ENCODE measurements at places on chromosomes 3 and 15. TPM values are rescaled to one million over a fixed set of nuclear protein-coding genes. Genes with fewer than 3 reads are reported as not detected.

DNA sequence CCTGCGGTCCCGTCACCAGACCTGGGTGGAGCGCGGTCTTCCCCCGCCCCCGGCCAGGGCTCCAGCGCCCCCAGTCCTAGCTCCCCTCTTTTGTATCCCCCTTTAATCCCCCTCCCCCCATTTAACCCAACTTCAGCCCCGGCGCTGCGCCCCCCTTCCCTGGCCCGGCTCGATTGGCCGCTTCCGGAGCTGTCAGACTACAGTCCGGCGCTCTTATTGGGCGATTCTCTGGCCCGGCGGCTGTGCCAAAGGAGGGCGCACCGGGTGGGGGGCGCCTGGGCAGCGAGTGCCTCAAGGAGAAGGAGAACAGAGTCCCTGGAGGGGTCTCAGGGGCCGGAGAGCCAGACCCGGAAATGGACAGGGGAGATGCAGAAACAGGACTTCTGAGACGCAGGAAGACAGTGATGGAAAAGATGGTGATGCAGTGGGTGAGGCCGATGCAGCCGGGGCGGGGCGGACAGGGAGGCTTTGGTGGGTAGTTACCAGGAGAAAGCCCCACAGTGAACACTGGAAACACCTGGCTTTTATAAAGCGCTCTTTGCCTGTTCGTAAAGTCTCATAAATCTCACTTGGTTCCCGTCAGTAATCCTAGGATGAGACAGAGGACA is 1.2 kb upstream of the ADCY5 start:
- no peak for DNase-seq

DNA sequence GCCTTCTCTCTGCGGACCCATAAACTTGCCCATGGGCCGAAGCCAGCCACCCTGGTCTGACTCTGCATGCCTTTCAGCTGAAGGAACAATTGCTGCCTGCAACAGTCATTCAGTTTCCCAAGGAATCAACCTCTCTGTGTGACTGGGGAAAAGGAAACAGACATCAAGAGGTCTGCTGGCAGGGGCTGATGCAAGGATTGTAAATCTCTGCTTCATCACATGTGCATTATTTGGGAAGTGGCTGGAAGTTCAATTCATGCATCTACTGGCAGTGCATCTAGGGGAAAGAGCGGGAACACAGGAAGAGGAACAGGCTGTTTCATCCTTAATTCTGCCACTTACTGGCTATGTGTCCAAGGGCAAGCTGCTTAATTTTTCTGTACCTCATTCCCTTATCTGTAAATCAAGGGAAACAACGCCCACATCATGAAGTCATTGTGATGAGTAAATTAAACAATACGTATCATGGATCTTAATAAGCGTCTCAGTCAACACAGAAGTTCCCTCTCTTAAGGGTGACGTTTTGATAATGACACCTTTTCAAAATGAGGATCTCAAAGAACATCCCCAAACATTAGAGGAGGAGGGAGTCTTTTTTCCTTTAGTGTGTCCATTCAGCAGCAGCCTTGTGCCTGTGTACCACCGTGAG is 17.4 kb upstream of the ADPGK start:
- no peak for DNase-seq

DNA sequence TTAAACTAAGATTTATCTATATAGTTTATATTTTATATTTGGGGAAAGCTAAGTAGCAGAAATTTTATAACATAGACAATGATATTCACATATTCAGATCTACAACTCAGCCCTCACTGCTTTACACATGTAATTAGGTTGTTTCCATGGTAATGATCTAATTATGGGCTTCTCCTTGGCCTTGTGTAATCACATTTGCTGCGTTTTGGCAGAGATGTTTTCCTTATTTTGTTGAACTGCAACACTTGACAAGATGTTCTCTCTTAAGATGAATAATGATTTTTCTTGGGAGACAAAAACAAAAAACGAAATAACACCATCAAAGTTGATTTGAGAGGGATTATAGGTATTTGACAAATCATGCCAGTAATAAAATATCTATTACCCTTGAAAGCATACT is 635.6 kb upstream of the TBL1XR1 start:
- no peak for DNase-seq

The FETUB gene
- not detected for total RNA-seq

- DNase-seq: peak; percentile 85
Observed at GRCh38 chr3:127747751-127748521, 74.4 kb downstream of the MGLL start.

GRCh38 chr3:55489798-55490132 is 2.7 kb upstream of the WNT5A start:
- DNase-seq: no peak

DNA sequence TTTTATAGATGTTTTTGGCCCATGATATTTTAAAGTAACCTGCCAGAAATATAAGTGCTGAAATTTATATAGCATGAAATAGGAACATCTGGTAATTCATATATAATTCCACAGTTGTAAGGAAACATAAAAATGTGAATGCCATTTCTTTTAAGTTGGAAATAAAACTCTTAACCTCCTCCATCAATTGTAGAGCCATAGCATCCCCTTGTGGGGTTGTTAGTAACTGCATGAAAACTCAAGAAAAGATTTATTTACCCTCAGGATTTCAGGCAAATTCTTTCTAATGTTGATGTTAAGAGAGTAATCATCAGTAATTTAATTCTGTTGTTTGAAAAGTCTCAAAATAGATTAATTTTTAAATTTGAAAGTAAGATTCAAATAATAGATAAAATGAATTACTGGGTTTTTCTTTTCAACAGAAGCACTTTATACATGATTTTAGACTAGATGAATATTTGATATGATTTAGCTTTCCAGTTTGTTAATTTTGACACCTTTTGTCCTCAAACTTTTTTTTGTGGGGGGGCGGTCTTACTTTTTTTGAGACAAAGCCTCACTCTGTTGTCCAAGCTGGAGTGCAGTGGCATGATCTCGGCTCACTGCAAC is 74.7 kb downstream of the RASA2 start:
- DNase-seq: no peak

GRCh38 chr15:43102187-43102586 is 3.7 kb downstream of the UBR1 start:
- DNase-seq: no peak

GRCh38 chr3:72395776-72396311 is 452.4 kb downstream of the SHQ1 start:
- no peak for DNase-seq

- DNase-seq: no peak
Observed at GRCh38 chr3:149660462-149660861, 2.6 kb upstream of the WWTR1 start.

GRCh38 chr3:109640146-109640652 is 302.9 kb upstream of the DPPA4 start:
- no peak for DNase-seq

DNA sequence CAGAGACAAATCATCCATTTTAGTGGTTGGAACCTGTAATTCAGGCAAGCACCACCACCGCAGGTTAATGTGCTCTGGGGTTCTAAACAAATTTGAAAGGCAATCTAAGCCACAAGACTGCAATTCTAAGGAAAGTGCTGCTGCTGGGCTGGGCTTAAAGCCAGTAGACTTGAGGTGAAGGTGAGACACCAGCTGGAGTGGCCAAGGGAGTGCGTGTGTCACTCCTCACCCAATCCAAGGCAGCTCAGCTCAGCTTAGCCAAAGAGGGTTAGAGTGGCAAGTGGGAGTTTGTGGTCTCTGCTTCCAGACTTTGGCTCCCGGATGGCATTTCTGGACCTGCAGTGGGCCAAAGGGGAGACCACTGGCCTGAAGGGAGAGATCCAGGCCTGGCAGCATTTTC is 1655.6 kb downstream of the SI start:
- DNase-seq: no peak

- no peak for DNase-seq
Observed at GRCh38 chr3:162370141-162370540, 873.5 kb downstream of the OTOL1 start.

GRCh38 chr3:135458541-135459322 is 506.8 kb upstream of the PPP2R3A start:
- DNase-seq: no peak

DNA sequence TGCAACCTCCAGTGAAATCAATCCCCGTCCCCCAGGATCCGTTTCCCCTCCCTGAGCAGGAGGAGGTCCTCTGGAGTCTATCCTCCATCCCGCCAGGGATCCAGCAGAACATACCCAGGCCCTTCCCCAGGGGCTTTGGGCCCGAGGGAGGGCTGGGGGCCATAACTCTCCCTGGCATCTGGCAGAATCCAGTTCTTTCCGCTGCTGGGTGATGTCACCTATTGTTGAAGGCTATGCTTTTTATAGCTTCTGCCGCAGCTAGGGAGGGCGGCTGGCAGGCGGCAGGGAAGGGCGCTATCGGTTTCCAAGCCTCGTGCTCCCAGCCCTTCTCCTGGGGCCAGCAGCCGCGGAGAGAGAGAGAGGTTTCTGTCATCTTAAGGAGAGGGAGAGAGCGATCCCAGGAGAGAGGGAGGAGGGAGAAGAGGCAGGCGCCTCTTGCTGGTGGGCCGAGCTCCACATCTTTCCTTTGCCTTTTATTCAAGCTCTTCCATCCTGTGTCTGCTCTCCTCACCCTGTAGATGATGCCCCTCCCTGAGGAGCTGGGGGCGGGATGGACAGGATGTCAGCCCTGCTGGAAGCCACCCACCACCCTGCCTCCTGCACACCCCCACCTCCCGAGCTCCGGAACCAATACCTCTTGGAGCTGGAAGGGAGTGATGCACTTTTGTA is 120.1 kb downstream of the ANP32A start:
- peak; percentile 86 for DNase-seq

DNA sequence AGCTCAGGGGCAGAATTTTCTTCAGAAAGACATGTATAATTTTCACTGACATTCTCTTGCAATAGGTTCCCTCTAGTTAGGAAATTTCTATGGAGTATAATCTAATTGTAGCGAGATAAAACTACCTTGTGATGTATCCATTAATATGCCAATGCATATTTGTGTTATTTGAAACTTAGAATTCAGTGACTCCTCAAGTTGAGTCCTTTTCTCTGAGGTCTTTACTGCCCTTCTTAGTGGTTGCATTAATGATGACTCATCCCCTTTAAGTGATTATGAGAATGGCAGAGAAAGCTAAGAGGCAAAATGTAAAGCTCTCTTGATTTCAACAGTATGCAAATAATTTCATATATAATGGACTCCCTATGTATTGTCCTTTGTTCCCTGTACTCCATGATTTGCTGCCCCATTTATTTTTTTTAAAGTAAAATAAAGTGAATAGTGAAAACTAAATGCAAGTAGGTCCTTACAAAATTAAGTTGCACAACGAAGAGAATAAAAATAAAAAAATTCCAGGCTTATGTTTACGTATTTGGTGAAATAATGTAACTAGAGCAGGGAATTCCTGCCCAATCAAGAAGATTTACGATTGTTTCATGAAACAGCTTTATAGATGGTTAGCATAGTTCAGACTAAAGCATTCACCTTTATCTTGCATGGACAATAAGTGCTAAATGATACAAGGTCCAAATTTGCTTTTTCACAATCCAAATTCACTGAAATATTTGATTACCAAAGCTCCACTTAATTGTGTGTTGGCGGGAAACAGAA is 78.1 kb downstream of the ZPLD1 start:
- DNase-seq: no peak

DNA sequence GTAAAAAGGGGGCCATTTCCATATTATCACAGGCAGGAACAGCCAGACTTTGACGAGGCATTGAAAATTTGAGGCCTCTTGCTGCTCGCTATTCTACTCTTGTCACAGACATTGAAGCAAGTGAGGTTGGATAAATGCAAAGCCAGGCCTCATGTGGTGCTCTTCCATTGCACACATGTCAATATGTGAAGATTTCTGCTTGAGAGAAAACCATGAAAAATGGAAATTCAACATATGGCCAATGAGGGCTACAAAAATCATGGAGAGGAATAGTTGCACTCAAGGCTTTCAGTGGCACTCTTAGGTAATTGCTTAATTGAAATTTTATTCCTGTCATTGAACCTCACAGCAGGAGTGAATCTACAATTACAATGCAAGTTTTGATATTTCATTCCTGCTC is 185.6 kb upstream of the MBNL1 start:
- DNase-seq: no peak

DNA sequence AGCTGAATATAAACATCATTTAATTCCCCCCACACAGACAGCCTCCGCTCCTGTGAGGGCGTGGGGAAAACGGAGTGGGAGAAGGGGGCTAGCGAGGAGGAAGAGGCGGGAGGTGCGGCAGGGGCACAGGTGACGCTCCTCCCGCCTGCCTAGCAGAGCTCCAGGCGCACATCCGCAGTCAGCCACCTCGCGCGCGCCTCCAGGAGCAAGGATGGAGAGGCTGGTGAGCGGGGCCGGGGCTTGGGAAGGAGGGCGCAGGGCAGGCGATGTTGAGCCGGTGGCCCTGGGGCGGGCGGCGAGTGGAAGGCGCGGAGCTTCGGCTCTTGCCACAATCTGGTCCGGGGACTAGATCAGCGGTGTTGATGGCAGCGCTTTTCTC is at the start of gene CD200:
Gene CD200, plus strand, starts transcription at position 155 of the 379 bp plus-strand sequence. Its CDS starts 57 bp downstream, at position 212.
- peak; percentile 79 for DNase-seq

GRCh38 chr15:33865416-33865815 is 102.9 kb upstream of the CHRM5 start:
- DNase-seq: no peak

GRCh38 chr3:47961815-47962606 is 54.2 kb downstream of the MAP4 start:
- no peak for DNase-seq

The KCNAB1 gene
- 1.8 TPM for total RNA-seq

GRCh38 chr3:171347301-171348039 is 112.7 kb downstream of the TNIK start:
- DNase-seq: no peak

GRCh38 chr15:67062369-67062985 is 2.9 kb upstream of the SMAD3 start:
- no peak for DNase-seq

- no peak for DNase-seq
Observed at GRCh38 chr3:901953-902778, 190.7 kb upstream of the CNTN6 start.

DNA sequence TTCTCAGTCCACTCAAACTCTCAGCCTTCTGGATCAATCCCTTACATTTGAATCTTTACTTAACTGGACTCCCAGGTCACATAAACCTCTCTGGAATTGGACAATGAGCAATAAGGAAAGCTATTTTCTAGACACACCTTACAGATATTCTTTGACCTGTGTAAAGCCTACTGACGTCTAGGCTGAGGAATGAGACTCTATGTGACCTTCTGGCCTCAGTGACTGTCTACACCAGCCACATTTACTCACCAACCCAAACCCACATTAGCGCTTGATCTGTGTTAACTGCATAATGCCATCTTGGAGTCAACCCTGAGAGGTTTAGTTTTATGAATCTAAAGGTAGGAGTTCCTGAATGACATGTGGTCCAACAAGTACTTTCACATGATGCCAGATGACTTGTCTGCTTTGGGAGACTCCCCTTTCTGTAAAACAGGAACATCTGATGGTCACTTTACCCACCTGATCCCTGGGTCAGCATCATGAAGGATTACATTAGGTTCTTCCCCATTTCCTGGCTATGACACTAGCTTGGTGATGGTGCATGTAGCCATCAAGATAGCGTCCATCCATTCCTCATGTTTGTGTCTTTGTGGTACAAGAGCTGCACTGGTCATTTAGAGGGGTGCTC is 11.4 kb upstream of the COMMD2 start:
- no peak for DNase-seq

- no peak for DNase-seq
Observed at GRCh38 chr15:61753018-61753710, 307.1 kb downstream of the VPS13C start.

GRCh38 chr3:39286771-39287170 is 6.9 kb upstream of the CX3CR1 start:
- DNase-seq: no peak

GRCh38 chr3:194619741-194620140 is 13.5 kb downstream of the TMEM44 start:
- no peak for DNase-seq

The TJP1 gene
- 92.0 TPM for total RNA-seq

Measured in sigmoid colon (tissue), 7 donors.